ENCODE measurements at places on chromosomes 5 and 9.

- DNase-seq, result no peak
Observed at GRCh38 chr9:33198165-33198564, 31.0 kb upstream of the B4GALT1 start.

GRCh38 chr5:131182839-131183238, 12.1 kb downstream of the LYRM7 start:
- DNase-seq, result no peak

DNA sequence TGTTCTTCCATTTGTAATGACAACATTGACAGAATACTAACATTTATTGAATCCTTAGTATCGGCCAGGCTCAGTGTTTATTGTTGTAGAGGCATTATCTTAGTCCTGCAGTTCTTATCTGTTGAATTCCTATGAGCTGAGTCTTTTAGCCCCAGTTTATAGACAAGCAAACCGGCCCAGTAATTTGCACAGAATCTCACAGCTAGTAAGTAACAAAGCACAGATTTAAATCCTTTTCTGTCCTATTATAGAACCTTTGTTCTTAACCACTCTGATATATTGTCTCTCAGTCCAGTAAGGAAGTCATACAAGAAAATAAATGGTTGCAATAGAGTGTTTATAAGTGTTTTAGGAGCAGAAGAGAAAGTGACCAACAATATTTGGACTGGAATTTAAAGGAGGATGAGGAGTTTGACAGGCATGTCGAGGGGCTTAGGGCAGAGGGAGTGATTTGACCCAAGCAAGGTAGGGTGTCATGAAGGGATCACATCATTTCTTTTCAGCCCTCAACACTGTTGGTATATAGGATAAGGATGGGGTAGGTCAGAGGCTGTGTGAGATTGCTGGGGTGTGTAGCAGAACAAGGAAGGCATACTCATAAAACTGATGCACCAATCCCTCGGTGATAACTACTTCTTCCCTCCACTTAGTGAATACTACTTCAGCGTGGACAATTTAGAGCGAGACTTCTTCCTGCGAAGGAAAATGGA, 39.5 kb downstream of the LARP1 start:
- DNase-seq, result no peak

GRCh38 chr9:95772320-95773052, 103.0 kb upstream of the ERCC6L2 start:
- DNase-seq, result no peak

DNA sequence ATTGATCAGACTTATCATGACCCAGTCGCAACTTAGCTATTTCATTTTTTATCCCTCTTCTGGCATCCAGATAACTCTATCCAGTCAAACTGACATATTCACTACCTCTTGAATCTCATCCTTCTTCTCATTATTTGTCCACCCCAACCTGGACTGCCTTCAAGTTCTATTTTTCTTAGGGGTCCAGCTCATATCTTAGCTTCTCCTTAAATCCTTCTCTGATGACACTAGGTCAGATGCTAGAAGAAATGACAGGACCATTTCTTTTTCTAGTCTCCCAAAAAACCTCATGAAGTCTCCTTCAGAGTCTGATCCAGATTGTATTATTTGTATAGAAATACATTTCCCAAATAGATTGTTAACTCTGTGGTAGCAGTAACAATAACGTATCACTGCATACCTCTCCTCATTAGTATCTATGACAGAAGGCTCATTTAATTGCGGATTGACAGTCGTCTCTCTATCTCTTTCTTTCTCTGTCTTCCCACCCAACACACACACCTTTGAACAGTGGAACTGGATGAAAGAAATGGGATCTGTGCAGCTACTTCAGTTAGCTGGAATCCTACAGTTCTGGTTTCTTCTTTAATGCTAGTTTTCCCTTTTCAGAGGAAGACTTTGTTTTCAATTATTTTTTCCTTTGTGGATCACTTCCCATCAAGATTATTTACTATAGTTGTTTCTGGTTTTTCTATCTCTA, 33.5 kb downstream of the ALDH1A1 start:
- DNase-seq, result no peak

GRCh38 chr5:1448511-1449011, 3.3 kb upstream of the SLC6A3 start:
- DNase-seq, result no peak

DNA sequence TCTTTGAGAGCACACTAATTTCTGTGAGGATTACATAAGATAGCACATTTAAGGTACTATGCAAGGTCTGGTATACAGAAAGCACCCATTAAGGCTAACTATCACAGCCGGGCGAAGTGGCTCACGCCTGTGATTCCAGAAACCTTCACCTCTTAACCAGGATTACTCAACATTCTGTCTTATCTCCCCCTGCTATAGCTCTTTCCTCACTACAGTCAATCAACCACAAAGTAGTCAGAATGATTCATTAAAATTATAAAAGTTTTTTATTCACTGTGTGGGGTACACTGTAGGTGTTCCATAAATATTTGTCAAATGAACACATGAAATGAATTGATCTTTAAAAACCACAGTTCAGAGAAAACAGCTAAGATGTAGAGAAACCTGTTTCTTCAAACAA, 48.7 kb downstream of the CHD1 start:
- DNase-seq, result no peak

GRCh38 chr9:76451234-76451633, 7.7 kb upstream of the GCNT1 start:
- no peak for DNase-seq

DNA sequence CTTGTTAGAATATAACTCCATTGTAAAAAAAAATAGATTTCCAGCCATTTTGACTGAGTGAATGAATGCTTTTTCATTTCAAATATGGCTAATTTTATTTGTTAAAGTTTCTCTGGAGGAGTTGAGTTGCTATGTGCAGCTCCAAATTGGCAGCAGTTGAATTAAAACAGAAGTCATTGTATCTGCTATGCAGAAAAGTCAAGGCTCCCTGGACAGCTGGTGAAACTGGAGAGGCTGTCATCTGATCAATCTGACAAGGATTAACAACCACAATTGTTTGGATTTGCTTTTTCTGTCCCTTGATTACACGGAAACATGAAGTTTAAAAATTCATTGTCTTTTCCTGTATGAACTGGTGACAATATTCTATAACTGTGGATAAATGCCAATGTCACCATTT, 713.9 kb downstream of the EFNA5 start:
- no peak for DNase-seq

DNA sequence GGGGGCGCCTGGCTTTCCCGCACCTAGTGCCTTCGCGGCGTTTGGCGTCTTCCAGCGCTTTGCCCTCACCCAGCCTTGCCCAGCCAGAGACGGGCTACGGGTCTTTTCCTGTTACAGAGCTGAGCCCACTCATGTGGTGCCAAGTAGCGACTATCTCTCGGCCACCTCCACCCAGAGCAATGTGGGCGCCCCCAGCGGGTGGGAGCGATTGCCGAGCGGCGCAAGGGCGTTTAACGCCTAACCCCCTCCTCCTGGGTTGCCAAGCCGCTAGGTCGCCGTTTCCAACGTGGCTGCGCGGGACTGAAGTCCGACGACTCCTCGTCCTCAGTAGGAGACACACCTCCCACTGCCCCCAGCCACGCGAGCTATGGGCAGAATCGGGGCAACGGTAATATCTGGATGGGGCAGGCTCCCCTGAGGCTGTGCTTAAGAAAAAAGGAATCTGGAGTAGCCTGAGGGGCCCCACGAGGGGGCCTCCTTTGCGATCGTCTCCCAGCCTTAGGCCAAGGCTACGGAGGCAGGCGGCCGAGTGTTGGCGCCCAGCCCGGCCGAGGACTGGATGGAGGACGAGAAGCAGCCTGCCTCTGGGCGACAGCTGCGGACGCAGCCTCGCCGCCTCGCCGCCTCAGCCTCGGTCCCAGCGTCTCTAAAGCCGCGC, 5.8 kb downstream of the TLX3 start:
- no peak for DNase-seq

- DNase-seq, result peak; percentile 40
Observed at GRCh38 chr5:10987925-10988504, 227.0 kb upstream of the DAP start.

- no peak for DNase-seq
Observed at GRCh38 chr9:16771356-16771755, 99.1 kb downstream of the BNC2 start.

DNA sequence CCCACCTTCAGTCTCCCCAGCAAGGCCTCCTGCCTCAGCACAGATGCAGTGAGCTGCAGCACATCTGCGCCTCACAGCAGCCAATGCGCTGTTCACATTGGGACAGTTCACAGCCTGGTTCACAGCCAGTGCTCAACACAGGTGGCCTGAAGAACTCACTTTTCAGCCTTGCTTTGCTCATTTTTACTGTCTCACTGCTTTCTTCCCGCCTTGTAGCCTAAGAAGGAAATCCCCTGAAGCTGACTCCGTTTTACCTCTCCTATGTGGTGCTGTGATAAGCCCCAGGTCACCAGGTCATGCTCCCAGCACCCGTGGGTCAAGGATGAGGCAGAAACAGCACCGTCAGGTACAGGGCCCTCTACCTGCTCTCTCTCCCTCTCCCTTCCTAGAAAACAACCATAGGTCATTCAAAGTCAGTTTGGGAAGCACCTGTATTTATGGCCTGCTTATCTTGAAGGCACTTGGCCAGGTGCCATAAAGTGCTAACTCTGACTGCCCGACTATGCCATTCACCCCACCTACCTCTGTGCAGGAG, 1.1 kb downstream of the GCNT4 start:
- DNase-seq, result no peak

DNA sequence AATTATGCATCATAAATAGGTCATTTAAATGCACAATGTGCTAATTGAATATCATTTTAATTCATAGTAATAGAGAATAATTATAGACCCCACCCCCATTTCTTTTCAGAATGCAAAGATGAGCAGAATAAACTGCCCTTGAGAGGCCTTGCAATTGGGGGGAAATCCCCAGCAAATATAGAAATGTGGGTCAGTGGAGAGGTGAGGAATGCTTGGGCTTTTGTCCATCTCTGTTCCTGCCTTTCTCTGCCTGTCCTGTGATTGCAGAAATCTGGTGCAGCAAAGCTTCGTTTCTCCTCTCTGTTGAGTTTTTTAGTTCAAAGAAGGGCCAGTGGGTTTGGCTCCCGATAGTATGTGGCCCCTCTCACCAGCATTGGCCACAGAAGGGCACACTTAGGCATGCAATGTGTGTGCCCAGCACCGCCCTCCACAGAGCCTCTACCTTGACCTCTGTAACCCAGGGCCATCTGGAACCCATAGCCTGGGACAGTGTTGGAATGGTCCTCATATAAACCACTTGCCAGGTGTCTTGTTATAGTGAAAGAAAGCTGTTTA, 164.2 kb downstream of the SEMA6A start:
- no peak for DNase-seq

- no peak for DNase-seq
Observed at GRCh38 chr5:72662305-72662704, 154.2 kb upstream of the TNPO1 start.

DNA sequence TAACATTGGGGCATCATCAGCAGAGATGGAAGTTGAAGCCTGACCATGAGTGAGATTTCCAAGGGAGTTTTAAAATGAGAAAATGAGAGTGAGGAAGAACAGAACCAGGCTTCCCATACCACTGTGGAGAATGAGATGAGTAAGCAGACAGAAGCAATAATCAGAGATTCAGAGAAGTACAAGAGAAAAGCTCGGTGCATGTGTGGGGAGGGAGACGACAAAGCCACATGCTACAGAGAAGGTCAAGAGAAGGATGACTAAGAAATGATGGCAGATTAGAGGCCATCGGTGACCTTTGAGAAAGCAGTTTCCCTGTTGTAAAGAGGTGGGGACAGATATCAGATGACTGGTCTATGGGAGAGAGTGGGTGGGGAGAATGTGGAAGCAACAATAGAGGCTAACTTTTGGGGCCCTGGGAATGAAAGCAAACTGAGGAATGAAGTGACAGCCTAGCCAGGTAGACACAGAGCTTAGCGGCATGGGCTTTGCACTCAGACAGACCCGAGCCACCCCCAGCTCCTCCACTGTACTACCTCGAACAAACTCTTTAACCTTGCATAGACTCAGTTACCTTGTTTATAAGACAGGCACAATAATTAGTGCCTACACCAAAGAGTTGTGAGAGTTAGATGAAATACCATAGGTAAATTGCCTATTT, 207.7 kb downstream of the PIK3R1 start:
- no peak for DNase-seq

DNA sequence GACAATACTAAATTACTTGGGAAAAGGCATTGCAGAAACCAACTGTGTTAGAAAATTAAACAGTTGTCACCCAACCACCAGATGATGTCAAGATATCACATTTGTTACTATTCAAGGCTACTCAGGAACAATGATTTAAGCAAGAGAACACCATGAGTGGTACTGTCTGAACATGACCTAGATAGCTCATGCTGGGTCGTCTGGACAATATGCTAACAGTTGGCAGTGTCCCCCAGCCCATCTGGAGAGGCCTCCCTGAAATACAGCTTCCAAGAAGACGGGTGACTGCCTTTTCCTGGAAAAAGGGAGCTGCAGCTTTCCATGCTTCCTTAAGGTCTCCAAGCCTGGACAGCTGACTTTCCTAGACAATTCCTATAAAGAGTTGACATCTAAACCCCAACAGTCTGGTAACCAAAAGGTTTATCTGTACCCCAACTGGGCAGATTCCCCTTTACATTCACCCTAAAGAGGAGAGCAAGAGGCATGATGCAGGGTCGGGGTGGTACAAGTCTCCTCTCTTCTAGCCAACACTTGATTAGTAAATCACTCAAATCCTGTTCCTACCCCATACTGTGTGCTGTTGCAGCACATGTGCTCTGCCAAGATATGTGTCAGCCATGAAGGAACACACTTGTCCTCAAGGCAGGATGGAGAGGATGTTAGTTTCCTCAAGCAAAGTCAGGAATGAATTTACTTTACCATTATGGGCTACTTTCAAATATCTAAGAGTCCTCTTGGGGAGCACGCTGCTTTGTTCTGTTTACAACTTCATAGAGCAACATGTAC, 433.0 kb downstream of the PDE4D start:
- no peak for DNase-seq

DNA sequence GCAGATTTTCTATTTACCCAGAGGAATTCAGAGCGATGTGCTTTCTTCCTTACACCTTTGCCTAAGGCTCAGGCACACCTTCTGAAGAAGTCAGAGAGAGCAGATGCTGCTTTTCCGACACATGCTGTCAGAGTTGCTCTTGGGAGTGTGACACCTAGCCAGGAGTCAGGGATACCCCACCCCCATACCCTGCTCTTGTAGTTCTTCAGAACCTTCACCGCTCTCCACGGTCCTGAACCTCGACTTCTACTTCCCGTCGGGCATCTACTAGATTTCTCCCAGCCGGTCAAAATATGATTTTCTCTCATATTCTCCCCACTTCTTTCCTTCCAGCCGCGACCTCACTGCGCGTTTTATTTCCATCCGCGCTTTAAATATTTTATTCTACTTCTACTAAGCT, 1.7 kb downstream of the GRIN3A start:
- DNase-seq, result no peak

GRCh38 chr5:151312756-151313324, 9.3 kb upstream of the SLC36A3 start:
- DNase-seq, result no peak
